ENCODE measurements at places on chromosomes 3 and 15.
A peak's percentile ranks its signal among the peaks of the same experiment; 100 is the strongest.

- no peak for DNase-seq
Observed at GRCh38 chr3:159693226-159693625, 295.4 kb upstream of the IL12A start.

DNA sequence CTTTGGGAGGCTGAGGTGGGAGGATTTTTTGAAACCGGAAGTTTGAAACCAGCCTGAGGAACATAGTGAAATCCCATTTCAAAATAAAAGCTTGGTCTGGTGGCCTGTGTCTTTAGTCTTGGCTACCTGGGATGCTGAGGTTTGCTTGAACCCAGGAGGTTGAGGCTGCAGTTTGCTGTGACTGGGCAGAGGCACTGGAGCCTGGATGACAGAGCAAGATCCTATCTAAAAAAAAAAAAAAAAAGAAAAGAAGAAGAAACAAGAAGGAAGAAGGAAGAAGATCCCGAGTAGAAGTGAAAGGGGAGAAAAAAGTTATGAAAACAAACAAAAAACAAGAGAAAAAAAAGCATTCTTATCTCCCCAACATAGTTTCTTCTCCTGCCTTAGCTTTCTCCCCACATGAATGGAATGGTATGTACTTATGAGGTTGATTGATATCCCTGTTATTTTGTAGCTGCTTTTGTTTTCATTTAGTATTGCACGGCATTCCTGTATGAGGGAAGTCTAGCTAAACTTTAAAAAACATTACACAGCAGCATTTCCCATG is 42.4 kb downstream of the TMEM40 start:
- no peak for DNase-seq

DNA sequence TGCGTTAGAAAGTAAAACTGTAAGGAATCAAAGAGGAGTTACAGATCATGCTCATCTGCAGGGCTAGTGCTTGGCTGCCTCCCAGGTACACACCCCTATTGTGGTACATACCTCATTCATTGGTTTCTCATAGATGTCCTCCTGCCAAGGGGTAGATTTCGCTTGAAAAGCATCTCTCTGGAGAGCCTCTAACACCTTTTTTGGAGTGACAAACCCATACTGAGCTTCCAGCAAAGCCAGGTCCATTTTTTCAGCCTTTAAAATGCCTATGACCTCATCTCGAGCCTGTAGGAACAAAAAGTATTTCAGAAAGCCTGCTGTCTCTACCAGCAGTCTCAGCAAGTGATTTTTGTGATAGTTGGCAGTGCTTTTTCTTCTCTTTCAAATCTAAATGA is 112.1 kb downstream of the CMSS1 start:
- DNase-seq = no peak

DNA sequence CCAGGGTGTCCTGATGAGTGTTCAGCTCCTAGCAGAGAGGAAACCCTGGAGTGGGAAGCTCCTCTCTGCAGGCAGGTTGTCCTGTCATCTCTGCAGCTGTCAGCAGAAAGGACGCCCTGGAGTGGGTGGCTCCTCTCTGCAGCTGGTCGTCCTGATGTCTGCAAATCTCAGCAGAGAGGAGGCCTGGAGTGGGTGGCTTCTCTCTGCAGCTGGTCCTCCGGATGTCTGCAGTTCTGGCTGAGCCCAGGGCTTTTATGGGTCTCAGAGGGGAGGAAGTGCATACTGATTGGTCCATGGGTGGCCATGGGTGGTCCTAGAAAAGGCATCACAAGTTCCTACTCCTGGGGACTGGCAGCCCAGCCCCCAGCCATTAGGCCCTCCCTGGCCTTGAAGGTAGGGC is 102.6 kb upstream of the BNIP2 start:
- DNase-seq = no peak

GRCh38 chr3:30081904-30082303 is 524.5 kb upstream of the TGFBR2 start:
- DNase-seq = peak; percentile 20

- no peak for DNase-seq
Observed at GRCh38 chr3:148789146-148789545, 38.5 kb upstream of the CPB1 start.

- no peak for DNase-seq
Observed at GRCh38 chr3:141058996-141059395, 7.8 kb downstream of the SPSB4 start.

DNA sequence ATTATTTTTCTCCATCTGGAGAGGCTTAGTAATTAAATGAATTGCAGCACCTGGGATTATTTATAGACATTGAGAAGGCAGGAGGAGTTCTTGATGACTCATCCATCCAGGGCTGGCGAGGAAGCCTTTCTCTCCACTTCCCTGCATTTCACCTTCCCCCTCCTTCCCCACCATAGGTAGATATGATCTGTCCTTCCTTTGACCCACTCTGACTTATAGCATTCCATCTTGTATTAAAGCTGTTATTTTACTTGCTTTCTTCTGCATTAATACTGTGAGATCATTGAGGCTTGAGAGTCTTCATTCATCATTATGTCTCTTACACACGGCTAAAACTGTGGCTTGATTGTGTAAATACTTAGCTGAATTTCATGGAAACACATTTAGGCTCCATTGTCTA is 288.8 kb downstream of the FEZF2 start:
- peak; percentile 72 for DNase-seq

- no peak for DNase-seq
Observed at GRCh38 chr3:77800893-77801292, 761.0 kb downstream of the ROBO2 start.

- no peak for DNase-seq
Observed at GRCh38 chr3:65593780-65594752, 444.7 kb downstream of the MAGI1 start.

DNA sequence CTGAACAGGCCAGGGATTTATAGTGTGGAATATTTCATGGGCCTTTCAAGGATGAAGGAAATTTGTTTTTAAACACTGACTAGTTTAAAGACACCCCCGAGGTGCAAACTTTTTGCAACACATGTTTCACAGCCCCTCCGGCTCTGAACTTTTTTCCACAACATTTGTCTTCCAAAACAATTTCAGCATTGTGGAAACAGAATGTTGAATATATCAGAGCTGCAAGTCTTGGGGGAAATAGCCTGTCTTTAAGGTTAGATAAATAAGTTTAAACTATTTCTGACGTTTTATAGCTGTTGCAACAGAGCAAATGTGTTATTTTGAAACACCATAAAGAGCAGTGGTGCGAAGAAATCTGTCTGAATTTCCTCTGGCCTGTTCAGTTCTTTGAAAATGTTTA is 229.2 kb upstream of the GOLGA6L4 start:
- no peak for DNase-seq

DNA sequence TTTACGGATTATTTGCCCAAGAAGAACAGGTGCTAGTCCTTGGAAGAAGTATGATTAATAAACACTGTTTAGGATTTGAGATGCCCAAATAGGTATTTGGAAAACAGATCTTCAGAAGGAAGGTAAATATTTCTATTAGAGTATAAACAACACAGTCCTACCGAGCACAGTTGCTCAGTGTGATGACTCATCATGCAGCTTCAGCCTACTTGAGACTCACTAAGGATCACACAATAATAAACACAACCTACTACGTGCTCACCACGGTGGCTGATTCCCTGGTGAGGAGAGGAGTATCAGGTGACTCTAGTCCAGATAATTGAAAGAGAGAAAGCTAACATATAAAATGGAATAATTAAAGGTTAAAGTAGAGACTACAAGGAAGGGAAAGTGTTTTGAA is 72.0 kb downstream of the PDZRN3 start:
- DNase-seq = no peak

- DNase-seq = peak; percentile 29
Observed at GRCh38 chr3:39126532-39127071, 19.1 kb downstream of the TTC21A start.

DNA sequence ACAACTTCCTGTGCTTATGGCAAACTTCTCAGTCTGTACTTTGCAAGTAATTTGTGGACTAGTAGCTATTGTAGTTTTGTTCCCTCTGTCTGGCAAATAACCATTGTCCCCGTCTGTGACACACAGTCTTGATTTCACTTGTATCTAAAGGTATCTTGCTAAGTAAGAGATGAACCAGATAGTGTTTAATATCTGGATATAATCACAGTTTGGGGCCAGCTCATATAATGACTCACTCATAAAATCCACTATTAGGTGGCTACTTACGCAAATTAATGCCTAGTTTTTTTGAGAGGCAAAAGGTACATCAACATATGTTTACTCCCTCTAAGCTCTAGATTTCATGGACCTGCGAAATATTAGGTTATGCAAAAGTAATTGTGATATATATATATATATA is 30.4 kb downstream of the VGLL3 start:
- peak; percentile 40 for DNase-seq

DNA sequence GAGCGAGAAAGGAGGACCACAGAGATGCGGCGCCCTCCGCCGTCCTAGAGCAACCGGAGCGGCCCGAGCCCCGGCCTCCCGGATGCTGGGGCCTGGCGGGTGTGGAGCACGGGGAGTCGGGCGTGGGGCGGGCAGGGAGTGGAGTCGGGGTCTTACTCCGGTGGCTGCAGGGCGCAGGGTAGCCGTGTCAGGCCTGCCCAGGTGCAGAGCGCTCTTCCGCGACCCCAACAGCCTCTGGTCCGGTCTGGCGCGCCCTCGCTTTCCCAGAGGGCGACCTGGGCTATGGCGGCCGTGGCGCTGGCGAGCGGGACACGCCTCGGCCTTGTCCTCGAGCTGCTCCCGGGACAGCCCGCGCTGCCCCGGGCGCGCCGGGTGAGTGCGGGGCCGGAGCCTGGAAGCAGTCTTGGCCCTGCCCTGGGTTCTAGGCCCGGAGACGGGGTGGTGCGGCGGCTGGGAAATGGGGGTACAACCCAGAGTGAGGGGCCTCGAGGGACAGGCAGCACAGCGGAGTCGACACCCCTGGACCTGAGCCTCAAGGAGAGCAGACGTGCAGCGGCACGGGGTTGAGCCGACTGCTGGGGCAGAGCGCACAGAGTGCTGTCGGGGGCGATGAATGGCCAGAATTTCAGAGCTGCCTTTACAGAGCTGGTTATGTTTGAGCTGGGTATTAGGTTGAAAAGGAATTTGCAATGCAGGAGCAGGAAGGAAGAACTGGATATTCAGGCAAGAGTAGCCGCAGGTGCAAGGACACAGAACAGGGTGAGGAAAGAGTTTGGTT is at the start of gene ZNF662:
Gene ZNF662 (plus strand): TSS at position 73 of the 778 bp plus-strand sequence. CDS start 1,973 bp downstream, outside the sequence.
- peak; percentile 43 for DNase-seq

GRCh38 chr15:46207341-46207740 is 572.5 kb downstream of the SQOR start:
- DNase-seq = no peak

DNA sequence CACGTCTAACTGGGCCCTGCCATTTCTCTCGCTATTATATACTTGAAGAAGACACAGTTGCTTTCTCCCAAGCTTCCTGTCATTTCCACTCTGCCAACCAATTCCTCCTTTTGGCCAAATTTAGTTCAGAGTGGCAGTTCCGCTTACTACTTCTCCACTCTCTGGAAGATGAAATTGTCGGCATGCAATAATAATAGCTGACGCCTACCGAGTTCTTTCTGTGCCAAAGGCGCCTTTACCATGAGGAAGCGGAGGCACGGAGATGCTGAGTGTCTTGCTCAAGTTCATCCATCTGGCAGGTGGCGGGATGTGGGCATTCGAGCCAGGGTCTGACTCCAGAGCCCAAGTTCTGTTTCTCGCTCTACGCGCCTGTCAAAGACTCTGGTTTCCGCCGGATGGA is 14.6 kb upstream of the NRROS start:
- DNase-seq = no peak

GRCh38 chr15:95347837-95348236 is 982.7 kb upstream of the NR2F2 start:
- DNase-seq = no peak

- DNase-seq = no peak
Observed at GRCh38 chr3:24596626-24597025, 102.0 kb upstream of the THRB start.

- no peak for DNase-seq
Observed at GRCh38 chr3:53259427-53260259, 3.8 kb upstream of the TKT start.

DNA sequence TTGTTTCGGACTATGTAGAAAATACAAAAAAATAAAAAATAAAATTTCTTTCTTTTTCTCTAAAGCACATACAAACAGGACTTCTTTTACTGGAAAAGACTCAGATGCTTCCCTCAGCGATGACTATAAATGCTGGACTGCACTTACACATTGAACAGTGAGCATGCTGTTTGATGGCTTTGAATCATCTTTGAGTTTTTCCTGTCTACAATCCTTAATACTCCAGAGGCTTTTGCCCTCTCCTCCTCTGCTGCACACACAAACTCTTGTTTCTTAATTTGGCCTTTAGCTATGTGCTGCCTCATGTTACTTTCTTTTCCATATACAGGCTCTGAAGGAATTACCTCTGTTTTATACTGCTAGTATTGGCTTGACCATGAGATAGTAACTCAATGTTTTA is 575.1 kb downstream of the EPHA3 start:
- no peak for DNase-seq

GRCh38 chr3:127903611-127904375 is 11.2 kb upstream of the KBTBD12 start:
- DNase-seq = no peak
